ENCODE measurements at places on chromosomes 6 and 20. TPM values are rescaled to one million over a fixed set of nuclear protein-coding genes. Genes with fewer than 3 reads are reported as not detected.

ZKSCAN3 gene
- 9.0 TPM for total RNA-seq

RSPH3 gene
- 3.9 TPM for total RNA-seq

LEMD2 gene
- 31.8 TPM for total RNA-seq

ADGRG6 gene
- total RNA-seq = 0.93 TPM

FKBP1C gene
- 0.34 TPM for total RNA-seq

EXOC2 gene
- total RNA-seq = 46.5 TPM

WFDC6 gene
- total RNA-seq = not detected

ETV7 gene
- total RNA-seq = 0.11 TPM

SLC22A3 gene
- total RNA-seq = 0.06 TPM

RAB32 gene
- total RNA-seq = 6.6 TPM

PLA2G7 gene
- total RNA-seq = 1.8 TPM

GFRA4 gene
- total RNA-seq = not detected

CGAS gene
- 0.90 TPM for total RNA-seq

PKIB gene
- 153 TPM for total RNA-seq

POM121L2 gene
- total RNA-seq = not detected

PTPRT gene
- 0.37 TPM for total RNA-seq

SLC24A3 gene
- total RNA-seq = 0.31 TPM

FAM162B gene
- not detected for total RNA-seq

FAM217A gene
- total RNA-seq = not detected

NNAT gene
- not detected for total RNA-seq

OPN5 gene
- total RNA-seq = not detected

C6orf58 gene
- total RNA-seq = not detected

TLDC2 gene
- 3.8 TPM for total RNA-seq

TGM3 gene
- total RNA-seq = 0.31 TPM

VNN1 gene
- not detected for total RNA-seq

MAD2L1BP gene
- 88.1 TPM for total RNA-seq

MRPS26 gene
- 71.8 TPM for total RNA-seq

LAMA2 gene
- 1.5 TPM for total RNA-seq

THBS2 gene
- 0.13 TPM for total RNA-seq

POPDC3 gene
- total RNA-seq = 8.2 TPM

PLN gene
- not detected for total RNA-seq

CFAP206 gene
- total RNA-seq = 0.53 TPM

SUMO4 gene
- total RNA-seq = 0.82 TPM

SEL1L2 gene
- total RNA-seq = 2.5 TPM

FLOT1 gene
- 96.9 TPM for total RNA-seq

HAO1 gene
- not detected for total RNA-seq

CHRNA4 gene
- not detected for total RNA-seq

DSP gene
- 38.3 TPM for total RNA-seq

SLC22A16 gene
- not detected for total RNA-seq

SULF2 gene
- 24.0 TPM for total RNA-seq

EYA2 gene
- 1.8 TPM for total RNA-seq

ACTR5 gene
- 9.2 TPM for total RNA-seq
